ENCODE measurements at places on chromosomes 1 and 21.

- no peak for DNase-seq
These were observed 1.8 kb downstream of the FHL3 start for GRCh38 chr1:38003261-38004250.

- DNase-seq = no peak
These were observed 13.0 kb downstream of the PRDM16 start for GRCh38 chr1:3082051-3082450.

GRCh38 chr1:74517599-74518051, 5.2 kb upstream of the LRRC53 start:
- DNase-seq = no peak

DNA sequence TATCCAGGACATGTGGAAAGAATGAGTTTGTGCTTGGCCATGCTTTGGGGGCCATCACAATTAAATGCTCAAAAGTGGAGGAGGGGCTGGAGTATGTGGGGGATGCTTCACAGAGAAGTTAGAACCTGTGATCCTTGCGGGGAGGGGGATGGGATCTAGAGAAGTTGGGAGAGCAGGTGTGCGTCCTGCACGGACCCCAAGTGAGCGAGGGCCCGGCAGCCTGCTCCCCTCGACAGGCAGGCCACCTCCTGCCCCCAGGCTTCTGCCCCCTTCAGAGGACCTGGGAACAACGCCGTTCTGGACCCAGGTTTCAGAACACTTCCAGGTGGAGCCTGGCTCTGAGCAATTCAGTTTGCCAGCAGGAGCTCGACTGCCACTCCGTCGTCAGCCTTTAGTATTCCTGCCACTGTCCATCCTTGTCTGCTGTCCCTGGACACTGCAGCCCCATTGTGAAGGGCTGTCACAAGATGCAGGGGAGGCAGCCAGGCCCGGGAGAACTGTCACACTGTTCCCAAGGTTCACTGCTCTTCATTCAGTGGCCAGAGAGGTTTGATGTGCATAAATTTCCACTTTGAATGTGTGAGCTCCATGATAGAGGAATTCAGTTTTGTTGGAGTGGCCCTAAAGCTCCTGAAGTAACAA, 112.2 kb downstream of the DHRS3 start:
- no peak for DNase-seq

- DNase-seq = no peak
These were observed 36.2 kb upstream of the POU3F1 start for GRCh38 chr1:38082769-38083263.

Data from AG09309 (cell line).